ENCODE measurements at places on chromosomes 5 and 9. TPM values are rescaled to one million over a fixed set of nuclear protein-coding genes. Genes with fewer than 3 reads are reported as not detected.

PNPLA7 gene
- total RNA-seq: 13.7 TPM

RAB24 gene
- total RNA-seq: 36.3 TPM

SLC34A3 gene
- 0.23 TPM for total RNA-seq

GPR150 gene
- total RNA-seq: 0.49 TPM

CD72 gene
- 3.0 TPM for total RNA-seq

SPATA31A1 gene
- not detected for total RNA-seq

SOHLH1 gene
- total RNA-seq: not detected

SPINK13 gene
- not detected for total RNA-seq

PDE6A gene
- total RNA-seq: 0.09 TPM
